Coronary artery (tissue), 2 donors: ENCODE measurements at places on chromosomes 16 and 17.

GRCh38 chr16:75105306-75106061 is 11.1 kb downstream of the LDHD start:
- DNase-seq: no peak

DNA sequence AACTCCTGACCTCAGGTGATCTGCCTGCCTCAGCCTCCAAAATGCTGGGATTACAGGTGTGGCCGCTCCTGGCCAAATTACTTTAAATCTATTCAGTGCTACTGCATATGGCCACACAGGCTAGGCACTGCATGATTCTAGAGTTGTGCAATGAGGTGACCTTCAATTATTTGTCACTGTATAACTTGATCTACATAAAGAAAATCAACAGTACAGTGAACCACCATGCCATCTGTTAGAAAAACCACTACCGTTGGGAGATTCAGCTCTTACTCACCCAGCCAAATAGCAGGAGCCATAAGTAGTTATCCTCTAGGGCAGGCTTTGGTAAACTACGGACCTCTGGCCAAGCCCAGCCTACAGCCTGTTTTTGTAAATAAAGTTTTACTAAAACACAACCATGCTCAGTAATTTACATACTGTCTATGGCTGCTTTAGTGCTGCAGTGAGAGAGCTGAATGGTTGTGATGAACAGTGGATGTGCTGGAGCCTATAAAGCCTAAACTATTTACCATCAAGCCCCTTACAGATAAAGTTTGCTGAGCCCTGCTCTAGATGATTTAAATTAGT is 40.7 kb upstream of the TANC2 start:
- no peak for DNase-seq

DNA sequence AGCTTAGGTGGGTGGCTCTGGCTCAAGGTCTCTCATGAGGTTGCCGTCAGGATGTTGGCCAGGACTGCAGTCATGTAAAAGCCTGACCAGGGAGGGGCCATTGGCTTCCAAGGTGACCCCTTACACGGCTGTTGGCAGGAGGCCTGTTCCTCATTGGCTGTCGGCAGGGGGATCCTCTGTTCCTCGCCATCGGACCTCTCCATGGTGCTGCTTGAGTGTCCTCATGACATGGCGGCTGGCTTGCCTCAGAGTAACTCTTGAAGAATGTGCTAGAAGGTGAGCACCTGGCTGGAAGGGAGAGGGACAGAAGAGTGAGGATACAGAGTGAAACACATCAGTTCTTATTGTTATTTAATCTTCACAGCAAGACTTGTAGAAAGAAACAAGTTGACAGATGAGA is 4.7 kb upstream of the RPRML start:
- no peak for DNase-seq

DNA sequence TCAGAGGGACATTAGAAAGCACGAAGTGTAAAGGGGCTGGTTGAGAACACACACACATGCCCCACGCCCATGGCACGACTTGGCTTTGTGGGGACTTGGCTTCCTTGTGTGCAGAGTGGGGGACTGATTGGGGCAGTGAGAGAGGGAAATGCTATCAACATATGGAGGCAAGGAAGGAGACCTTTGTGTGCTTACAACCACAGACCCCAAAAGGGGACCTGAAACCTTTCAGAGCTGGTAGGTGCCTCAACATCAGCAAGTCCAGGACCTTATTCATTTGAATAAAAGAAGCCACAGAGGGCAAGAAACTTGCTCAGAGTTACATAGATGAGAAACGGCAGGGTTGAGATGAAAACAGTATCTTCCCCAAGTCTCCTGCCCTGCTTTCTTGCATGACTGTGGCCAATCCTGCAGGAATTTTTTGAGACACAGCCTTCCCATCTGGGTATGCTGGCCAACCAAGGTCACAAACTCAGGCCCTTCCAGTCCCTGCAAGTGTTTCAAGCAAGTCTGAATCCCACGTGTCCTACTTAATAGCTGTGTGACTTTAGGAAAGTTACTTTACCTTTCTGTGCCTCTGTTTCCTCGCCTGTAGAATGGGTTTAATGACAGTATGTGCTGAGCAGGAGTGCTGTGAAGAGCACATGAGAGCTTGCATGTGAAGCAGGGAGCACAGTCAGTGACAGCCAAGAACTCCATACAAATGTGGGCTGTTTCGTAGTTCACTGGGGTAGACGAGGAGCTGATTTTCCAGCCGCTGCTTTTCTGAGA is 26.2 kb downstream of the C16orf78 start:
- no peak for DNase-seq

- no peak for DNase-seq
These were observed 6.3 kb downstream of the PDF start for GRCh38 chr16:69324013-69324531.

DNA sequence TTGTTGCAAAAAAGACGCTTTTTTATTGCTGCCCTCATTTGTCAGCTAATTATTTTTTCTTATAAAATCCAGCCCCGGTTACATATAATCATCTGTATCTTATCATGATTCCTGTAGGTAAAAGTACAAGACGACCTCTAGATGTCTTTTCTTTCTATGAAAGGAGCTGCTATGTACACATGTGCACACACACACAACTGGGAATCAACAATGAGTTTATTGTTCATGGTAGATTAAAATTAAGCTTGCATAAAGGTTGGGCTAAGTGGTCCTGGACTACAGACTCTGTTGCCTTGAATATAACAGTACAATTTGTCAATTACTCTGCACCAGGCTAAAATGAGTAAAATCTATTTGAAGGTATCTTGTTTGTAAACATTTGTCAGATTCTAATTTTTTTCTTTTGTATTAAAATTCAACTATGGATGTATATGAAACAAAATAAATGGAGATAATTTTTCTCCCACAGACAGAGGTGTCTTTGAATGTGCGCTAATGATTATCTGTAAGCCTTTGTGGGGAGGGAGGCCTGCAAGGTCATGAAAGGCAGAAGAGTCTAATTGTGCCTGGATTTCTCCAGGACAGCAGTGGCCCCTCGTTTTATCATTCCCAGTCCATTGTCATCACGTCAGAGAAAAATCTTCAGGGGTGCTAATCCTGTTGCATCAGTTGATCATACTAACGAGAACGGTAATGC is 13.4 kb downstream of the C17orf58 start:
- no peak for DNase-seq
